ENCODE measurements at places on chromosomes 2 and 18.

DNA sequence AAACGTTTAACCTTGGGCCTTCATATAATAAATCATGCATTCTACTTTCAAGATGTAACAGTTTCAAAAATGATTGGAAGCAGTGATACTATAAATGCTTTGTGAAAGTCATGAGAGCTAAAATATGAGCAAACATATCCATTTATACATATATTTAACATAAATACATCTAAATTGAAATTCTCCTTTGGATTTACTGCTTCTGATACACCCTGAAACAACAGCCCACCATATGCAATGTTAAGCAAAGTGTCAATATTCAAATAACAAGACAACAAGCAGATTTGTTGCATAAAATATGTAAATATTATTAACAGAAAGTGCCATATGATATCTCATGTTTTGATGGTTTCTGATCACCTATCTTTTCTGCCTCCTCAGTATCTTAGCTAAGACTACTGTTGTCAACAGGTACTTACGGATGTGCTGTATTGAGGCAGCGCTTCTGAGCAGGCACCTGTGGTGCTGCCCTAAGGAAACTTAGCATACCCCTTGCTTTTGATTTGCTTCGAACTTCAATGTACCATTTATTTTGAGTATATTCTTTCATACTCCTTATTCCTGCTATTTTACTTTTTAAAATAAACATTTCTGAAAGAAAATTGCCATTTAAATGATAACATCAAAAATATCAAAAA lies 6.1 kb downstream of the FIGN start:
- DNase-seq = no peak

GRCh38 chr2:45024600-45025291 lies 15.5 kb upstream of the SIX2 start:
- no peak for DNase-seq

DNA sequence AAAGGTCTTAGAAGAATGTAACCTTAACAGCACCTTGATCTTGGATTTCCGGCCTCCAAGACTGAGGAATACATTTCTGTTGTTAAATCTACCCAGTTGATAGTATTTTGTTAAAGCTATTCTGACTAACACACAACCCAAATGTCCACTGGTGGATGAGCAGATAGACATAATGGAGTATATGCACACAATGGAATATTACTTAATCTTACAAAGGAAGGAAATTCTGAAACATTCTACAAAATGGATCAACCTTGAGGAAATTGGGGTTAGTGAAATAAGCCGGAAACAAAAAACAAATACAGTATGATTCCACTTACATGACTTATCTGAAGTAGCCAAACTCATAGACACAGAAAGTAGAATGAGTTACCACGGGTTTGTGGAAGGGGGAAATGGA lies 168.7 kb downstream of the ZNF804A start:
- DNase-seq = no peak

GRCh38 chr2:120678926-120679325 lies 56.7 kb upstream of the GLI2 start:
- DNase-seq = no peak

GRCh38 chr2:174603280-174603679 lies 5.7 kb upstream of the WIPF1 start:
- no peak for DNase-seq

DNA sequence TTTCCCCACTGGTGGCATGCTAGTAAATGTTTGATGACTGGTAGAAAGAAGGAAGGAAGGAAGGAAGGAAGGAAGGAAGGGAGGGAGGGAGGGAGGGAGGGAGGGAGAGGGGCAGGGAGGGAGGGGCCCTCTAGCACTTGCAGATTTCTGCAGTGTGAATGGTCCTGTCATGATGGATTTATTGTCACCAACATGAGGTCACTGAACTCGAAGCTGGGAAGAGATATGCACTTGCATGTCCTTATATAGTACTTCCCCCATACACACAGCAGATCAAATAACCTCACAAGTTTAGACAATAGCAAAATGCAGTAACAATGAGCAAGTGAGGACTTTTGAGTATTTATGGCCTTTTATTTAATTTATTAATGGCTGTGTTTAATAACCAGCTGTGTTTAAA lies 44.5 kb upstream of the CXCR4 start:
- no peak for DNase-seq

GRCh38 chr2:212076456-212076855 lies 462.1 kb downstream of the ERBB4 start:
- DNase-seq = no peak

DNA sequence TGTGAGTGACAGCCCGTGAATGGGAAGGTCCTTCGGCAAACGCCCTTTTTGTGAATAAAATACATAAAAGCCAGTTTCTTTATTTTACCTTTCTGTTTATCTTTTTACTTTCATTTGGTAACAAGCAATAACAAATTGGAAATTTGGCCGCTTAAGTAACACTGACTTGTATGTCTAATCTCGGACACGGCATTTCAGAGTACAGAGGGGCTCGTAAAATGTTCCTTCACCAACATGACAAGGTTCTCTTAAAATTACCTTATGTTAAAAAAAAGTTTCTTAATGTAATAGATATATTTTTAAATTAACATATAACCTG lies 558 bp upstream of the NEMP2 start:
- DNase-seq = no peak

DNA sequence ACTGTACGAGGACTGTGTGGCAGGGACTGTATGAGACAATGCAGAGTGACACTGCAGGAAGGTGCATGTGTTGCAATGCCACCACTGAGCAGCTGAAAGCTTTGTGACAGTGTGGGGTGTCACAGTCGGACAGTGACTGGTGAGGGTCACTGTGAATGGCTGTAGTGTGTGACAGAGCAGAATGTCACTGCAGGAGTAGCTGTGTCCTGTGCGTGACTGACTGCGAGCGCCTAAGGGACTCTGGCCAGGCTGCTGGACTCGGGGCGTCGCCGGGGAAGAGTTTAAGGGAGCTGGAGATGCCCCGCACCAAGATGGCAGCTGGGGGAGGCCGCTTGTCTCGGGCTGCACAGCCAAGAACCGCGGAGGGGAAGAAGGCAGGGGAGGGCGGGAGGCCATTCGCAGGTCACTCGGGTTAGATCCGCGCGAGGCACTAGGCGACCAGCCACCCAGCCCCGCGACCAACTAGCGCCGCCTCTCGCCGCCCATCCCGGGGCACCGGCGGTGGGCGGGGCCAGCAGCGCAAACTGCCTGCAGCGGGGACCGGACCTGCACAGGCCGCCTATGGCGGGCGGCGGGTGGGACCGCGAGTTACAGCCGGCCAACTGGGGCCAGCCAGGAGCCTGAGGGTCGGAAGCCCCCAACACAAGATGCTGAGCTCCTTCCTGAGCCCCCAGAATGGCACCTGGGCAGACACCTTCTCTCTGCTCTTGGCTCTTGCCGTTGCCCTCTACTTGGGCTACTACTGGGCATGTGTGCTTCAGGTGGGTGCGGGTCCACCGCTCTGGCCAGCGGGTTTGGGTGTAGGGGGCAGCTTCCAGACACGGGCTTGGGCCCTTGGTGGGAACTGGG lies at the start of gene ABHD1:
Gene ABHD1 (plus strand): TSS at position 514 of the 849 bp plus-strand sequence. CDS start 134 bp downstream, at position 648.
- DNase-seq = no peak

- peak; percentile 2 for DNase-seq
These were observed 48.6 kb downstream of the RPIA start for GRCh38 chr2:88739985-88740600.

- DNase-seq = no peak
These were observed 211.2 kb downstream of the VAPA start for GRCh38 chr18:10124967-10125366.

DNA sequence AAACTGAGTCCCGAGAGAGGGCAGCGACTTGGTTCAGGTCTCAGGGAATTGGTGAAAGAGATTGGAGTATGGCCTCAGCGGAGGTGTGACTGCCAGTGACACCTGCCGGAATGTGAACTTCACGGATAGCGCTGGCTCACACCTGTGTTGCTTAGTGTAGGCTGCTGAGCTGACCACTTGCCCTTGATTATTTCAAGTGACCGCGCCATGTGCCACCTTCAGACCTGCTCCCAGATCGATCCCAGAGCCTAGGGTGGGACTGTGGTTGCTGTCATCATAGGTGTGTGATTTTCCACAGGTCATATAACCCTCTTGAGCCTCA lies 134.8 kb downstream of the GLI2 start:
- no peak for DNase-seq

GRCh38 chr2:73897934-73898333 lies 5.1 kb downstream of the ACTG2 start:
- DNase-seq = no peak

GRCh38 chr2:165013944-165014619 lies 58.8 kb upstream of the SLC38A11 start:
- DNase-seq = no peak

DNA sequence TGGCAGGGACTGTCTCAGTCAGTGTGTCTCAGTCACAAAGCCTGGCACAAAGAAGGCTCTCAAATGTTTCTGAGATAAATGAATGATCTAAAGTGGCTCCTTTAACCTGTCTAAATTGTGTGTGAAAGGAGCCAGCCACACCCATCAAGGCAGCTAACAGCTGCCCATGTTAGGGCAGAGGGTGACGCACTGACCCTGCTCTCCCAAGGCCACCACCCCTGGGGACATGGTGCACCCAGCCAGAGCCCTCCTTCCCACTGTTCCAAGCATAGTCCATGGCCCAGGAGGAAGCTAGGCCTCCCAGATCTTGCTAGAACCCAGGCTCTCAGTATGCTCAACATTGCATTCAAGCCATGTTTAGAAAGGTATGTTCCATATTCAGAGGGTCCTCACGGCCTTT lies 100.3 kb downstream of the KLHL29 start:
- DNase-seq = no peak

GRCh38 chr2:141611981-141612380 lies 518.8 kb downstream of the LRP1B start:
- no peak for DNase-seq

DNA sequence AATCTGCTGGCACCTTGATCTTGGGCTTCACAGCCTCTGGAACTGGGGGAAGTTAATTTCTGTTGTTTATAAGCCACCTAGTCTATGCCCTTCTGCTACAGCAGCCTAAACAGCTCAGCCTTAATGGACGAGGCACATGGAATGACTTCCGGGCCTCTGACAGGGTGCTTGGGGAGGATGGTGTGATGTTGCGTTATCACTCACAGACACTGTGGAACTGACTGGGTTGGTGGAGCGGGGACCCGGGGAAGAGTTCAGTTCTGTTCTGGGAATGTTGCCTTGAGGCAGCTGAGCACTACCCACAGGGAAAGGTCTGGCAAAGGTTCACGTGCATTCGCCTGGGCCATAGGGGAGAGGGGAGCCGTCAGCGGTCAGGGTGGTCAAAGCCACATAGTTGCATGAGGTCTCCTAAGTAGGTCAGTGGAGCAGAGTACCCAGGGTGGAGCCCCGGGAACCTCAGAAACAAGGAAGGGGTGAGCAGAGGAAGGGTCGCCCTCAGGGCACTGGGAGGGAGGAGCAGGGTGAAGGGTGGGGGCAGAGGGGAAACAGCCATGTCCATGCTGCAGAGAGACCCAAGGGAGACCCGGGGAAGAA lies 36.2 kb downstream of the LRRFIP1 start:
- DNase-seq = no peak

GRCh38 chr18:63963615-63964256 lies 6.1 kb upstream of the SERPINB8 start:
- peak; percentile 8 for DNase-seq

GRCh38 chr2:219517954-219518778 lies 3.9 kb downstream of the ASIC4 start:
- no peak for DNase-seq

GRCh38 chr2:40169430-40169829 lies 282.5 kb downstream of the SLC8A1 start:
- no peak for DNase-seq

DNA sequence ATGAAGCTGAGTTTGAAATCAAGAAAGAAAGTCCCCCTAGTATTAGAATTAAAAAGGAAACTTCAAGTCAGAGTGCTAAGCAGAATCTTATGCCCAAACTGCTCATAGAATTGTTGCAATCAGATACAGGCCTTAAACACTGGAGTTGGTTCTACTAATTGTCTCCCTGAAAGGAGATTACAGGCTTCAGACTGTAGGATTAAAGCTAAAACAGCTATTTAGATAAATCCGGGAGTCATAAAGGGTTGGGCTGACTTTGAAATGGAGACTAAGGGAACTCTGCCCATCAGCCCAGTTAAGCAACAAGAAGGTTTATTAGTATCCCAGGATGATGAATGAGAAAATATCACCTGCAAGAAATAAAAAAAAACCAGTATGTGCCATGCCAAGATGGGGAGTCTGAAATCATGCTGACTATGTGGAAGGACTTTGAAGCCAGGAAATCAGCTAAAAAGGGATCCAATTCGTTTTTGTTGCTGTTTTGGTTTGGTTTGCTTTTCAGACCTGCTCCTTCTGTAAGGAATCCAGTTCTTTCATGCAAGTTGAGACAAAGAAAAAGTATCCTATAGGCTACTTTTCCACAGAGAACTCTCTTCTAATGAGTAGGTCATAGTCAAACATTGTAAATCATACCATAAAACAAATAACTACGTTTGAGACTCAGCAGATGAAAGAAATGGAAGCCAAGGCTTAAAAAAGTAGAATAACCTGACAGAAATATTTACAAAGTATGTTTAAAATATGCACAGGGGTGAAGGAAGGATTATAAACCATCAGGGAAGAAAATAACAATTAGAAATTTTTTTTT lies 37.6 kb upstream of the MSTN start:
- DNase-seq = no peak

DNA sequence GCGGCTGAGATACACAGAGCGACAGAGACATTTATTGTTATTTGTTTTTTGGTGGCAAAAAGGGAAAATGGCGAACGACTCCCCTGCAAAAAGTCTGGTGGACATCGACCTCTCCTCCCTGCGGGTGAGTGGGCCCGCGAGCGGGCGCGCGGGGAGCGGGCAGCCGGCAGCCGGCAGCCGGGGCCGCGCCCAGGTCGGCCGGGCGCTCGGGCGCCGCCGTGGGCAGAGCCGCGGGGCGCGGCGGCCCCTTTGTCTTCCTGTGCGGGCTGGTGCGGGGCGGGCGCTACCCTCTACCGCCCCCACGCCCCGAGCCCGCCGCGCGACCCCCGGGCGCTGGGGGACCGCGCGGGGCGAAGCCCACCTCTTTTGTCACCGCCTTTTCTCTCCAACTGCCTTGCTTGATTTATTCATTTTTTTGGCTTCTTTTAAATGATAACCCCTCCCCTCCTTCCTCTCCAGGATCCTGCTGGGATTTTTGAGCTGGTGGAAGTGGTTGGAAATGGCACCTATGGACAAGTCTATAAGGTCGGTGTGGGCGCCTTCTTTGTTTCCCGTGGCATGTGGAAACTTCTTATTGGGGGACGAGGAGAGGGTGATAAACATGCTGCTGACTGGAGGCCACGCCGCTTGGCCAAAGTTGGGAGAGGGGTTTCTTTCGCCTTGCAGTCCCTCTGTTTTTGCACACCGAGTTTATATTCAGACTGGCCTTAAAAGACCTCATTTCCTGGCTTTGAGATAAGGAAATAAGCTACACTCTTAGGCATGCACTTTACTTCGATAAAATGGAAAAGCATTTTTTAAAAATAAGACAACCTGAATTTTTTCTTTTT lies 722 bp downstream of the MAP4K4 start:
- no peak for DNase-seq
